ENCODE measurements at places on chromosomes 7 and 10.
A peak's percentile ranks its signal among the peaks of the same experiment; 100 is the strongest.

DNA sequence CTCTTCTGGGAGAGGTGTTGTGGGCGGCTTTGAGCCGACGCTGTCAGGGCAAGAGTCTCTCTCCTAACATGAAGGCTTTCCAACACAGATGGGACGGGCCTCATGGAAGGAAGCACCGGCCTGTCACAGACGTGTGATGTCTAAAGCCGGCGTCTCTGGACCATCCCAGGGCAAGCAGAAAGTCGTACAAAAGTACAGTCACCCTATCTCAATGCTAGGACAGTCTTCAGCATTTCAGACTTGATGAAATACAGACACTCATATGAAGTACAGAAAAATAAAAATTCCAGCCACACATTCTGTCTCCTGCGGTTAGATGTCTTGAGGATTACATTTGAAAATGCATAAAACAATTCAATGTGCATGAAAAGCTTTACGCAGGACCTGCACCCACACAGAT is 30.6 kb downstream of the CYP2W1 start:
- DNase-seq = no peak

DNA sequence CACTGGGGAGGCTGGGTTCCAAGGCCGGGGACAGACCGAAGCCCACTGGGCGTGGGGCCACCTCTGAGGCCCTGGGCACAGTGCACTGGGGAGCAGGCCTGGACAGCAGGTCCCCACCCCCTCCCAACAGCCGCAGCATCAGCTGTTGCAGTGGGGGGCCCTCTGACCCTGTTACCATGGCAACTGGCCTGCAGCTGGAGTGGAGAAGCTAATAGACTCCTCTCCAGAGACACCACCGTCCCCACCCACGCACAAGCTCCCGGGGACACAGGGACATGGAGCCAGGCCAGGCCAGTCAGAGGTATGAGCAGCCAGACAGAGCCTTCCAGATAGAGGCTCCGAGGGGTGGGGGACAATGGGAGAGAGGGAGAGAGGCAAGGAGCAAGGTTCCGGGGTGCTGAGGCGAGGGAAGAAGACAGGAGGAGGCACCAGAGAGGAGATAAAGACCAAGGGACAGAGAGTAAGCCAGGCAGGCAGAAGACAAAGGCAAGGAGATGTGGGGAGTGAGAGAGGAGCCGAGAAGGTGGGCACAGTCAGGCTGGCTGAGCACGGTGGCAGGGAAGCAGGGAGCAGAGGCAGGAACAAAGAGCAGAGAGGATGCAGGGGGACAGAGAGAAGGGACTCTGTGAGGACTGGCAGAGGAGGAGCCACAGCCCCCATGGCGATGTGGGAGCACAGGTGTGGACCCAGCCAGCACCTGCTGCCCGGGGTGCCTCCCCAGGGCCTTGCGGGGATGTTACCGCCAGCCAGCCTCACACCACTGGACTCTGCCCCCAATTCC is 6.7 kb downstream of the KCNH2 start:
- DNase-seq = no peak

- DNase-seq = no peak
Observed at GRCh38 chr7:96527133-96527827, 182.4 kb downstream of the SEM1 start.

DNA sequence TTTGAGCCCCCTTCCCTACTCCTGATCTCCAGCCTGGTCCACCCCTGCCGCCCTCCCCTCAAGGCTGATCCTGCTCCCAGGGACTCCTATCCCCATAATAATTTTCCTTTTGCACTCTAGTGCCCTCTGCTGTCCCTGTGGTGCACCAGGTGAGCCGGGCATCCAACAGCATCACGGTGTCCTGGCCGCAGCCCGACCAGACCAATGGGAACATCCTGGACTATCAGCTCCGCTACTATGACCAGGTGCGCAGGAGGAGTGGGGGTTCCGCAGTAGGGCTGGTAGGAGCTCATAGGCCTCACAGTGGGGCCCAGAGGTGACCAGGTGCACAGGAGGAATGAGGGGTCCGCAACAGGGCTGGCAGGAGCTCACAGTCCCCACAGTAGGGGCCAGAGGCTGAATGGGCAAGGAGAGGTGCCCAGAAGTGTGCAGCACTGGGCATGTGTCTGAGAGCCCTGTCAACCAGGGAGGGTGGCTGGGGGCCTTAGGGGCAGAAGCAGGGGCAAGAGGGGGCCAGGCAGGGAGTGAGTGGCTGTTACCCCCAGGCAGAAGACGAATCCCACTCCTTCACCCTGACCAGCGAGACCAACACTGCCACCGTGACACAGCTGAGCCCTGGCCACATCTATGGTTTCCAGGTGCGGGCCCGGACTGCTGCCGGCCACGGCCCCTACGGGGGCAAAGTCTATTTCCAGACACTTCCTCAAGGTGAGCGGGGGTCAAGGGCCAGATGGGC is 11.7 kb downstream of the EPHB6 start:
- no peak for DNase-seq

DNA sequence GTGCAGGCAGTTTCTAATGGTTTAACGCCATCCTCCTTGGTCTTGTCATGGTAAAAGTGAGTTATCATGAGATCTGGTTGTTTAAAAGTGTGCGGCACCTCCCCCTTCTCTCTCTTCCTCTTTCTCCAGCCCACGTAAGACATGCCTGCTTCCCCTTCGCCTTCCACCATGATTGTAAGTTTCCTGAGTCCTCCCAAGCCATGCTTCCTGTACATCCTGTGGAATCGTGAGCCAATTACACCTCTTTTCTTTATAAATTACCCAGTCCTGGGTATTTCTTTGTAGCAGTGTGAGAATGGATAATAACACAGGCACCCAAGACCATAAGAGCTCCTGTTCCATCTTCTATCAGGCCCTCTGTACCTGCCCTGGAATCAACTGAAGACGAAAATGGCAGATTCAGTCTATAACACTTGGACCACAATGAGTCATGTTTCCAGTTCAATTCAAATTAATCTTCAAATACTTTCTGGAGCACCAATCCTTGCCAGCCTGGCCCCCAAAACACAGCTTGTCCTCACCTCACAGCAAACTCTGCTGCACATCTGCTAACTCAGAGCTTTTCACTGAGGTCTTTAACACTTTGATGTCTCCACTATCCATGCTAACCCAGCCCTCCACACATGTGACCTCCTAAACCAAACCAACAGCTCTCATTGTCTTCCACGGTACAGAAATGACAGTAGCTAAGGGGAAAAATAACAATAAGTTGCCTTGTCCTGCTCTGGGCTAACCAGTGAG is 73.2 kb downstream of the SFMBT2 start:
- peak; percentile 23 for DNase-seq

- DNase-seq = no peak
Observed at GRCh38 chr7:112272921-112273561, 66.5 kb downstream of the ZNF277 start.

GRCh38 chr10:123781956-123782500 is 109.6 kb downstream of the CPXM2 start:
- DNase-seq = no peak

- no peak for DNase-seq
Observed at GRCh38 chr7:64045301-64046040, at the start of gene ZNF727. Gene ZNF727 (plus strand): TSS chr7:64045434. CDS start chr7:64045622, 188 bp downstream.

GRCh38 chr7:142711746-142712616 is 37.3 kb upstream of the PRSS1 start:
- peak; percentile 10 for DNase-seq

GRCh38 chr7:121714559-121715303 is 158.2 kb upstream of the PTPRZ1 start:
- DNase-seq = no peak

GRCh38 chr7:33721895-33722294 is 183.4 kb upstream of the BMPER start:
- DNase-seq = no peak

GRCh38 chr7:42997611-42998010 is 65.4 kb downstream of the MRPL32 start:
- DNase-seq = no peak

GRCh38 chr7:36115448-36116321 is 37.4 kb upstream of the EEPD1 start:
- peak; percentile 40 for DNase-seq

DNA sequence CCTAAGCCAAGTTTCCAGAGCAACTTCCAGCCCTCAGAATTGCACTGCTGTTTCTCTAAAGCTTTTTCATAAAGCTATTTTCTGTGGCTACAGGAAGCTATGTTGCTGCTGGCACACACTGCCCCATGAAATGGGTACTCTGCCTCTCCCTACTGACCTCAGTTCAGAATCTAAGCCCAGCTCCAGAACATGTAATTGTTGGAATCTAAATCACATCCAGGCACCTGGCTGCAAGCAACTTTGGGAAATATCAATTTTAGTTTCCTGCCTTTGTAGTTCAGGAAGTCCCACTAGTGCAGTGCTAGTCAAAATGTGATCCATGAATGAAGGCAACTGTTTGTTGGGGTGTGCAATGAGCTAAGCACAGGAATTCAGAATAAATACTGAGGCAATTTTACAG is 226.2 kb downstream of the THSD7A start:
- DNase-seq = no peak

DNA sequence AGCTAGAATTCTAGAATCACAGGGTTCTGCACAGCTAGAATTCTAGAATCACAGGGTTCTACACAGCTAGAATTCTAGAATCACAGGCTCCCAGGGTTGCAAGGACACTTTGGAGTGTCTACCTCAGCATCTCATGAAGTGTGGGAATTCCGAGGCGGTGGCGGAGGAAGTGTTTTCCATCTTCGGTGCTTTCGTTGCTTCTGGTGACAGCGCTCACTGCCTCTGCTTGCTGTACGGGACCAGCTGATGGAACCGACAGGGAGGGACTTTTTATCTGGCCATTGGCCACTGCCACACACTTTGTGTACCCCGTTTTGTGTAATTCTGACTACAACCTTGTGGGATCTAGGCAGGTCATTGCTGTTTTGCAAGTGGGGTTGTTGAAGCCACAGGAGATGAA is 29.5 kb downstream of the LHPP start:
- no peak for DNase-seq

GRCh38 chr7:21819048-21819447 is 126.7 kb downstream of the CDCA7L start:
- no peak for DNase-seq

DNA sequence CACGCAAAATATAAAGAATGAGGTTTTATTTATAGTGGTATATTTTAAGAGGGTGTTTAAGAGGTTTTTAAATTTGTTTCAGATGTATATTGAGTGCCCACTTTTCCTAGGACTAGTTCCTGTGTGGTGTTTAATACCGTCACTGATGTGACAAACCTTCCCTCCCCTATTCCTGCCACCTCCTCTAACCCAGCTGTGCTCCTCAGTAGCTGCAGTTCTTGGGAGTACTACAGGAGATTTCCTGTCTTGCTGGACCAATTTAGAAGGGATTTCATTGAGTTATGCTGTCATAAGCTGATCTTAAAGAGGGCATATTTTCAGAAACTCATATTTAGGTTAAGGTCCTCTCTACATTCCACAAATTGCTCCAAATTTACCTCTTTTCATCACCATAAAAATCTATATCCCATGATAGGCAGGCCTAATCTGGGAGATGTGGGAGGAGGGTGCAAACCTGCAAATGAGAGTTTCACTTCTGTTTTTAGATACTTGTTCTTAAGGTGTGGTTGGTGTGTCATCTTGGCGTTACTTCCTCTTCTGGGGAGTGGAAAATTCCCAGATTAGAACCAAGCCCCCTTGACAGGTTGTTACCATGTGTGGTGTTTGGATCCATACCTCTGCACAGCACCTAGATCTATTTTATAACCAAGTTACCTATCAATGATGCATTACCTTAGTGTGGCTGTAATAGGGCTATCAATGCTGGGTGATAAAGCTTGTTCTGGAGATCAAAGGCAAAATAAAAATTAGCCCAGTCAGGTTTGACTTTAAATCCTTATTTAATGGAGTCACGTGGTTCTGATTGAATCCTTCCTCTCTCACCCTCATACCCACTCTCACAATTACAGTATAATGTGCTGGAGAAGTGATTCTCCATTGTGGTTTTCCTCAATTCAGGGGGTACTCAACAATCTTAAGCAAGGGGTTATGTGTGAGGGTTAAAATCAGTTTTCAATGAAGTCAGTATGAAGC is 141.1 kb downstream of the CDK14 start:
- DNase-seq = peak; percentile 29

- DNase-seq = no peak
Observed at GRCh38 chr7:150341263-150342120, at the start of gene RARRES2. Gene RARRES2 (minus strand): TSS chr7:150341629. CDS start chr7:150340609, 1,020 bp downstream.

DNA sequence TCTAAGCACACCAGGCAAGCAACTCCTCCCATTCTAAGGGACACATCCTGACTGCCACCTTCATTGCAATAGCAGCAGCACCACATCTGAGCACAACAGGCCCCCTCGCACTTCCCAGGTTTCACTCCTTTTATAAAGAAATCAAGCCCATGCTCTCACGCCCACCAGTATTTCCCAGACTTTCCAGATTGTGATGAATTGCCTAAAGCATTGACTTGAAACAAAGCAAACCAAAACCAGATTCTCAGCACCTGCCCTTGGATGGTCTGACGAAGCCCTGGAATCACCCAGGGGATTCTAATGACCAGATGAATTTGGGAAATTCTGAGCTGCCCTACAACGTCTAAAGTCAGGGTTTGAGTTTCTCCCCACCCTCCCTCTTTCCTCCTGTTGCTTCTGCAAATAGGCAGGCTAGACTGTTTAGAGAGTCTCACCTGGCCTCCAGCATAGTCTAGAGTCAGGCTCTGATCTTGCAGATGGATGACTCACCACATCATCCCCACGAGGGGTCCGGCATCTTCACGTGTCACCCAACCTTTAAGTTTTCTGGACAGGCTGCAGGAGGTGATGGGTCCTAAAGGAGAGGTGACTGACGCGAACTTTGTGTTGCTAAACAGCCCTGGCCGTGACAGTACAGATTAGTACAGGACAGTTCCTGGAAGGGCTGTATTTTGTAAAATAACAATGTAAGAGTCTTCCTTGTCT is 198.0 kb downstream of the SKIDA1 start:
- no peak for DNase-seq

DNA sequence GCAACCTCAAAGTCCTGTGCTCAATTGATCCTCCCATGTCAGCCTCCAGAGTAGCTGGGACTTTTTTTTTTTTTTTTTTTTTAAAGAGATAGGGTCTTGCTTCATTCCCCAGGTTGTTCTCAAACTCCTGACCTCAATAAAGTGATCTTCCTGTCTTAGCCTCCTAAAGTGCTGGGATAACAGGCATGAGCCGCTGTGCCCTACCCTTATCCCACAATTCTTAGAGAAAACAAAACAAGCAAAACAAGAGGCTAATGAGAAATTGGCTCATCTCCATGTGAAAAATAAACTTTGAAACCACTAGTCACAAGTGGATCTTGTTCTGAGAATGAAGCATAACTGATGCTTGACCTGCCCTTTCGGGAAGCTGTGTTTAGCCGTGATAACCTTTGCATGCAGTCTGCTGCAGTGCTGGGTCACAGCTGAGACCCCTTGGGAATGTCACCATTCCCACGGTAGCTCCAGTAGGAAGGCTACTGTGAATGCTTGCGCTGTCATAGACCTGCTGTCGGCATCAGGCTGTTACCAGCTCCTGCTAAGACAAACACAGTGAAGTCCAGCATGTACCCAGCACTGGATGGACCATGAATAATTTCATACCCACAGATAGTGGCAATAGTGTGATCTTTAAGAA is 290.7 kb upstream of the KIAA1217 start:
- DNase-seq = no peak

DNA sequence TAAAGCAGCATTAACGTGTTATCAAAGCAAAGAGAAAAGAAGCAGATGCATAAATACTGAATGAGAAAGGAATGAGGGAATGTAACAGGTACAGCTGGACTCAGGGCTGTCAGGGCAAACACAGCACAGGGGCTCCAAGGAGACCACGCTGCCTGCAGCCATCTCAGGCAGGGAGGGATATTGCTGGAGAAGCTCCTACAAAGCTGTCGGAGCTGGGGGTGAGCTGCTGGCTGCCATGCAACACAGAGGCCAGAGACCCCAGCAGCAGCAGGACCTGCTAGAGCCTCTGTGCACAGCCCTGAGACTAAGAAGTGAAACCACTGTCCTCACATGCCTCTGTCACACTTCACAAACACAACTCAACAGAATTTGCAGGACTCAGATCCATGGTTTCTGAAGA is 235.8 kb downstream of the DIP2C start:
- DNase-seq = no peak
